ENCODE measurements at places on chromosomes 13 and 19.

DNA sequence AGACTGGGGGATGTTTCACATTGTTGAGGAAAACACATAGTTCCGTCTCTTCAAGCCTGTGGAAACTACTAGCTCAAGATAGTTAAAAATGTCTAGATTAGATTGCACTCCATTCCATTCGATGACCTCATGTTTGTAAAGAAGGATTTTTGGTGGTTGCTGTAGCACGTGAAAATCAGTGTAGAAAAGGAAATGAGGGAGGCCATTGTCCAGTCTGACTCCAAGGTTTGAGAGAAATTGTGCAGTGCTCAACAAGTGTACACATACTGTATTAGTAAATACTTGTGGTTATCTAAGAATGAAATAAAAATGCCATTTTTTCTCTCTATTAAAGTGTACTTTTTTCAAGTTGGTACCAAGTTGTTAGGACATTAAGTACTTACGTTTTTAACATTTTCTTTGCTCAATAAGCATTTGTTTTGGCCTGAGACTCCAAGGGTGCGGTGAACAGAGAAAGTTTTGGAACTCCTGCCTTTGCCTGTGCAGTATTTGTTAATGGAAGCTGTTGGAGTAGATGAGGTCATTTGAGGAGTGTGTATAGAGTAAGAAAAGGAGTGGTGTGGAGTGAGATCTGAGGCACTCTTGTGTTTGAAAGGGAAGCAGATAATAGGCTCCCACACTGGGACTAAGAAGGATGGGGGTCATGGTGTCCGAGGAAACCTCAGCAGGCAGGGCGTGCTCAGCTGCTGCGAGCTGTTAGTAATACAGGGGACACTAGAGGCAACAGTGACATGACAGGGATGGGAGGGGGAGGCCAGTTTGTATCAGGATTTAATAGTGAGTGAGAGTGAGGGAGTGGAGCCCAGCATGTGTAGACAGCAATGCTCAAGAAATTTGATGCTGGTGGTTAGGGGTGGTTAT lies 4.4 kb downstream of the WASF3 start:
- DNase-seq = no peak

- DNase-seq = no peak
Measured at GRCh38 chr19:6105444-6105843, 4.9 kb downstream of the RFX2 start.

DNA sequence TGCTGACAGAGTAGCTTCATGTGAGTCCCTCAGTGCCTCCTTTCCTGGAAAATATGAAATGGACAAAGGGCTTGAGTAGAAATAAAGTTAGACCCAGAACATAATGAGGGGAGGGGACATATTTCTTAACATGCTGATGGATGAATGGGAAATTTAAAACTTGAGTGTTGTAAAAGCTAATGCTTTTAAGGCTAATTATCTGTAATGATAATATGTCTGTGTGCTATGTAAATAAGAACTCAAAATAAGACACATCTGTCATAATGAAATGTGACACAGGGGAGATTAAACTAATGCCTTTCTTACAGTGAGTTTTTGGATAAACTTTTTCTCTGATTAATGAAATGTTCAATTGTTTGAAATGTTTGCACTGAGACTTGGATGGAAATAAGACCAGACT lies 65.8 kb upstream of the RFXAP start:
- DNase-seq = no peak

DNA sequence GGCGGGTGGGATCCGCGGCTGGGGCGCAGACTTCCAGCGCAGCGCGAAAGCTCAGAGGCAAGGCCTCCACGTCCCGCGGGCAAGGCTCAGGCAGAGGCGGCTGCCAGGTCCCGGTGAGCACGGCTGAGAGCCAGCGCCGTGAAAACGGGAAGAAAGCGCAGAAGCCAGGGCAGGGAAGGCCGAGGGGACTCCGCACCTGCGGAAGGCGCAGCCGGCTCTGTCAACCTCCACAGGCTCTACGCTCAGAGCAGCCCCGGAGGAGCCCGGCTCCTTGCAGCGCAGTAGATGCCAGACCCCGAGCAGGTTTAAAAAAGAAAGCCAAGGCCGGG lies 131.0 kb downstream of the RNF17 start:
- no peak for DNase-seq

GRCh38 chr13:79190932-79191331 lies 215.1 kb downstream of the RBM26 start:
- no peak for DNase-seq

DNA sequence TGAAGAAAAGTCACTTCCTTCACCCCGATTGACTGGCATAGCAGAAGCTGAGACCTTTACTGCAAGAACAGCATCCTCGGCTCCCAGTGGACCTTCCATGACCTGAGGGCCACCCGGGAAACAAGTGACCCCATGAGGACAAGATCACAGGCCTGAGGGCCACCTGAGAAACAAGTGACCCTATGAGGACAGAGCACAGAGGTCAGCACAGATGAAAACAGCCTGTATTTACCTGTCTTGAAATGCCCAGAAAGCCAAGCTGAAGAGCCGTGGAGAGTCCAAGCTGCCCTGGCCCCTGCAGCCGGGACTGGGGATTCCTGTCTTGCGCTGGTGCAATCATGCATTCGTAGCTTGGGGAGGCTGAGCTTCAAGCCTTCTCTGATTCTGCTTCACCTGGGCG lies 114.2 kb upstream of the SPACA7 start:
- DNase-seq = no peak

DNA sequence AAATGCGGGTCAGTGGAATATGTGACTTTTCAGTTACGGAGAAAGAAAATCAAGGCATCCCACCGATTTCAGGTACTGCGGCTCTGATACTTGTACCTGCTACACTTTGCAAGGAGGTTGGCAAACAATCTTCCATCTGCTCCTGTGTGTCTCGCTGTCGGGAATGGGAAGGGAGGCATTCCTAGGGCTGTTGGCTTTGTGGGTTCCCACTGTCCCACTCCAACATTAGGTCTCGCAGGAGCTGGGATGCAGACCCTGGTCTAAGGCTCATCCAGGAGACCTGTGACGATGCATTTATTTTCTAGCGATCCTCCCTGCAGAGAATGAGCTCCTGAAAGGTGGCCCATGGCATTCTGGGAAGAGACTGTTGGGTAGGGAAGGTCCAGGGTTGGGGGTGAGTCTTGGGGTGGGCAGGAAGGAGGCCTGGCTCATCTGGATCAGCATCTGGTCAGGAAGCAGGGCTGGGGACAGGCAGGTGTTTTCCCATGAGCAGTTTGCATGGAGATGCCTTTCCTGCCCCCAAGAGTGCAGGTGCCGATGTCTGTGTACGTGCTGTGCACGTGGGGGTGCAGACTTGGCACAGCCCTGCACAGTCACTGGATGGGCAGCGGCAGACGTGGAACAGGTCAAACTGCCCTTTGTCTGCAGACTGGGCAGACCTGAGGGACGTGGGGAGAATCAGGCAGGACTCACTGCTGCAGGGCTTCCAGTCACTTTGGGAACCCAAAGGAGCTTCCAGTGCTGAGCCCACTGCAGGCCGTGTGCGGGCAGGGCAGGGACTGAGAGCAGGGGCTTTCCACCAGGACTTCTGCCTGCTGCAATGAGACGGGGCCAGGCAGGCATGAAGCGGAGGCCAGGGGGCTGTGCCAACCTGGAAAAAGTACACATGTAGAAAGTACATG lies 152.4 kb downstream of the TEX29 start:
- no peak for DNase-seq

GRCh38 chr13:33723365-33723764 lies 94.6 kb upstream of the RFC3 start:
- no peak for DNase-seq

DNA sequence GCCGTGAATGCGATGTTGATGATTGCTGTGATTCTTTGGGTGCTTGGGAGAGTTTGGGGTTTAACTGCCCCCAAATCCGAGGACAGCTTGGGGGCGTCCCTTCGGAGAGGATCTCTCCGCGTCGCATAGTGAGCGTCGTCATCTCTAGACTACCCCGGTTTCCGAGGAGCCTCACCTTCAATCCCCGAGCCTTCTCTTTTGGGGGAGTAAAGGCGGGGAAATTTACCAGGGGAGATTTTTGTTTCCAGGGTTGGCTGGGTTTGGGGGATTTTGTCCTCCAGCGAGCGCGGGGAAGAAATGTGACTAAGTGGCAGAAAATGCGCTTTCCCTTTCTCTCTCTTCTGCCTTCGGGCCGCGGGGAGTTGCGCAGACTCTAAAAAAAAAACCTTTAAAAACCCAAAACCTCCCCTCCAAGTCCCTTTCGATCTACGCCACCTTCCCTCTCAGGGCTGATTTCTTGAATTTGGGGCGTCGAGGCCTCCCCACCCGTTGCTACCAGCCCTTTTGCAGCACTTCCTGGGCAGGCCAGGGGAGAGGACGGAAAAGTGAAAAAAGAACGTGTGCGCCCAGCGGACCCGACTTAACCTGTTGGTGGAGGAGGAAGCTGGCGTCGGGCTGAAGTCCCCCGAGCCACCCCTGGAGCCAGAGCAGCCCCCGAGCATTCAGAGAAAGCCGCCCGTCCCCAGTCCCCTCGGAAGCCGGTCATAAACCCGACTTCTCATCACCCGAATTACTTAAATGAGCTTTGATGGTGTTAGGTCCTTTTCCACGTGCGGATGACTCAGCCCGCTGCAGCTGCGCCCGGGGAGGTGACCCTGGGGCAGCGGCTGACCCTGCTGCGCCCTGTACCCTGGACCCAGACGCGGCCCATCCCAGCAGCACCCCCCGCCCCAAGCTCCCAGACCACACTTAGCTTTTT lies 17.7 kb downstream of the NFIX start:
- no peak for DNase-seq

- no peak for DNase-seq
Measured at GRCh38 chr13:112592647-112593046, 4.7 kb upstream of the TUBGCP3 start.

GRCh38 chr13:97011446-97012131 lies 17.3 kb upstream of the OXGR1 start:
- DNase-seq = no peak

GRCh38 chr19:2978166-2978767 lies 903 bp downstream of the TLE6 start:
- no peak for DNase-seq

GRCh38 chr13:29513002-29513980 lies 82.2 kb downstream of the SLC7A1 start:
- no peak for DNase-seq

DNA sequence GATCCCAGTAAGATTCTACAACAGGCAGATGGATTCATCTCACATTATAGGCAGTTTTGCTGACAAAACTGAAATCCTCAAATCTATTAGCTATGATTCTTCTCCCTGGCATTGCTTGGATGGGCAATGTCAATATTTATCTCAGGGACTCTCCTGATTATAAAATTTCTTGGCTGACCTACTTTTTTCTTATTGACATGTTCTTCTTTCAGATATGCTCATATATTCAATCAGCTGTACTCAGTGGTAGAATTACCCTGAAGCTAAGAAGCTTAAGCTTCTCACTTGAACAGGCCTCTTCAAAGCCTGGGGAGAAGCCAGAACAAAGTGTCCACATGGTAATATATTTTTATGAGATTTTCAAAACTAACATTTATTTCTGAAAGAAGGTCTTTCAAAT lies 513.6 kb downstream of the PCDH9 start:
- no peak for DNase-seq

GRCh38 chr13:99376132-99376531 lies 68.9 kb upstream of the GPR183 start:
- DNase-seq = no peak

- DNase-seq = no peak
Measured at GRCh38 chr13:39452417-39452816, 150.6 kb downstream of the LHFPL6 start.

DNA sequence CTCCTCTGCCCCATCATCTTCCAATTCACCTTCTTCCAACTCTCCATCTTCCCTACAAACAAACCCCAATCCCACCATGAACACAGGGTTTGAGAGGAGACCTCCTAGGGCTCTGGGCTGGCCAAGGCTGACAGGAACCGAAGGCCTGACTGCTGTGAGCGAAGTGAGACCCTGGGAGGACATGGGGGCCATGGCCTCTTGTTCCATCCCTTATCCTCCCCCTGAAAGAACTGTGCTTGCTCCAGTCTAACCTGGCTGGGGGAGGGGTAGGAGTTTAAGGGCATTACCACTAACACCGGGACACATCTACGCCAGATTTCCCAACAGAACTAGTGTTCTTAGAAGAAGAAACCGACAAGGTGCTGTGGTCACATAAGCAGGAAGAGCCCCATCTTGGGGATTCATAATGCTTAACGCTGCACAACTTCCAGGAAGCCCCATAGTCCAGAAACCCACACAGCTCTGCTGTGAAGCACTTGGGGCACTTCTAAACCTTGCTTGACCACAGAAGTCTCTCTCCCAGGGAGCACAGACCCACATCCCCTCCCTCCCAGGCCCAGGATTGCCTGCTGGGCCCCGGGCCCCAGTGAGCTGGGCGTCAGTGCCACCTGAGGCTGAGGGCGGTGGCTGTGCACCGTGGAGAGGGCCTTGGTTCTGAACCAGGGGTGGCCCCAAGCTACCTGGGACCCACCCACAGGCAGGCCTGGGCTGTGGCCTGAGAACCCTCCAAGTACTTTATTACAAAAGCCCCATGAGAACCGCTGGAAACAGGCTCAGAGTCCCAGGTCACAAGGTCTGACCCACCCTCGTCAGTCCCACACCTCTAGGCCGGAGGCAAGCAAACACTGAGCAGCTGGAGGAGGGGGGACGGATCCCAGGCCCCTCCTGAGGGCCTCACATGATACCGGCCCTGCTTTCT lies 18.8 kb downstream of the ZC3H4 start:
- DNase-seq = peak; percentile 49

DNA sequence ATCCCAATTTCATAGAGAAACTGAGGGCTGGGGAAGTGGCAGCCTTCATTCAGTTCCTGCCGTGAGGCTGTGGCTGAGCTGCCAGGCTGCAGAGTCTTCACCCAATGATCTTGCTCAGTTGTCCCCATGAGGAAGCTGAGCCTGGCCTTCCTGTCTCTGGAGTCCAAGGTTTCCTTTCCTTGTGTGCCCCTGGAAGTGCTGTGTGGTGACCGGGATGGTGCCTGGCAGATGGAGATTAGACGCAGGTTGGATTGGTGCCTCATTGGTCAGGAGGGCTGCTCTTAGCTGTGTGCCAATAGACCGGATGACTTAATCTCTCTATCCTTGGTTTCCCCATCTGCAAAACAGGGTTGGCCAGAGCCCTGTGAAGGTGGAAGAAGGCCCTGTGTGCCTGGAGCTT lies 24.6 kb downstream of the DNM2 start:
- no peak for DNase-seq

DNA sequence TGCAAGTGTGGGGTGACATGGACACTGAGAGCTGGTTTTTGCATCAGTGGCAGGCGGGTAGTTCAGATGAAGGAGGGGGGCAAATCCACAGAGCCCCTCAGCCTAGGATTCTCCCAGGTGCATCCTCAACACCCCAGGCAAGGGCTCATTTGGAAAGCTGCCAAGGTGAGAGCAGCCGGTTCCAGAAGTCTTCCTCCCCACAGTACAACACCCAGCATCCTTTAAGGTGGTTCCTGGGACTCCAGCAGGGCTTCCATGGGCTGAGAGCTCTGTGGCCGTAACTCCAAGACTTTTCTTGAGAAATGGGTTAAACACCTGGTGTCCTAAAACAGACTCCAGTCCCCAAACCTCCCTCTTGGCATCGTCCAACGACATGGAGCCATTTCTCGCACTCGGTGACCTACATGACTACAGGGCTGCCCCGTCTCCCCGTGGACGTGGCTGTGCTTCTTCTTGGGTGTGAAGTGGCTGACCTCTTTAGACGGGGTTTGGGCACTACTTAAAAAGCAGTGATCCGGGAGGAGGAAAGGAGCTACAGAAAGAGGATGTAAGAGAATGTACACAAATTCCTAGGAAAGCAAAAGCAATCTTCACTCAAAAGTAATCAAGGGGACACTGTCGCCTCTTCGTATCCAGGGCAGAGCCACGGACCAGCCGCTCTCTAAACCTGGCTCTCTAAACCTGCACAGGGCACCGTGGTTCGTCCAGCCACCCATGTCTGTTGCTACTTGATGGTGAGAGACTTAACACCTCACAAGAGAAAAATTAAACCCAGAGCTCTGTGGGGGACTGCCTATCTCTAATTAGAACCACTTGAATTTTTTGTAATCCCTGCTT lies 25.5 kb downstream of the RANBP3 start:
- no peak for DNase-seq
